Left lung (tissue), 14 donors: ENCODE measurements at places on chromosomes 12 and 14. TPM values are rescaled to one million over a fixed set of nuclear protein-coding genes. Genes with fewer than 3 reads are reported as not detected.

DNA sequence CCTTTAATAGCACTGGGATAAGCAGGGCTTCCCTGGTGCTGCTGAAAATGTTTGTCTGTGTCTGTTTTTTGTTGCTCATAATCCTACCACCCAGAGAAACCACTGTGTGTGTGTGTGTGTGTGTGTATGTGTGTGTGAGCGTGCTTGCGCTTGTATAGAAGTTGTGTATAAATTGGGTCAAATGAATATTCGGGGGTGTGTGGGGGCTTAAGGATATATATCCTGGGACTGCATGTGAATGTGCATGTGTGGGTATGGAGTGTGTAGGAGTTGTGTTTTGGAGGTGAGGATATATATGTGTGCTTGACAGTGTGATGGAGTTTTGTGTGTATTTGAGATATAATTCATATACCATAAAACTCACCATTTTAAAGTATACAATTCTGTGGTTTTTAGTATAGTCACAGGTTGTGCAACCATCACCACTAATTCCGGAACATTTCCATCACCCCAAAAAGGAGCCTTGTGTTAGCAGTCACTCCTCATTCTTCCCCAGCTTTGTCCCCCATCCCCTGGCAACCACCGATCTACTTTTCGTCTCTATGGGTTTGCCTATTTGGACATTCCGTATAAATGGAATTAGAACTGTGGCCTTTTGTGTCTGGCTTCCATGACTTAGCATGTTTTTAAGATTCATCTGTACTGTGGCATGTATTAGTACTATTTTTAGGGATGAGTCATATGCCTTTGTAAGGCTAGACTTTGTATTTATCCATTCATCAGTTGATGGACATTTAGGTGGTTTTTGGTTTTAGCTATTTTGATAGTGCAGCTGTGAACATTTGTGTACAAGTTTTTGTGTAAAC lies 25.6 kb downstream of the TCTN1 start:
- DNase-seq: no peak

- no peak for DNase-seq
Measured at GRCh38 chr12:25806271-25806670, 152.2 kb upstream of the RASSF8 start.

GRCh38 chr14:63709589-63709988 lies 18.3 kb downstream of the SGPP1 start:
- DNase-seq: no peak

DNA sequence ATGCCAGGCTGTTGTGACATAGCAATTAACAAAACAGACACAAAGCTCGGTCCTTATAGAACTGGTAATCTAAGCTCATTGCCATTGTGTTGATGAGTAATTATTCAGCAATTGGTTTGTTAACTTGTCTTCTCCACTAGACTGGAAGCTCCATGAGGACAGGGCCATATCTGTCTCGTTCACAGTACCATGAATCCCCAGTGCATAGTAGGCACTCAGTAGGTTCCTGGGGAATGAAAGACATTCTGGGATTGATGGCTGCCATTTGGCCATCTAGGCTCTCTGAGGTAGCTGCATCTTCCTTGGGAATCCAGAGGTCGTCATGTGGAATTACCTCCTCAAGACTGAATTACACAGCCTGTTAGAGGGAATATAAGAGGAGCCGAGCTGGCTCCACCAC lies 177.3 kb downstream of the CHST11 start:
- DNase-seq: no peak

DNA sequence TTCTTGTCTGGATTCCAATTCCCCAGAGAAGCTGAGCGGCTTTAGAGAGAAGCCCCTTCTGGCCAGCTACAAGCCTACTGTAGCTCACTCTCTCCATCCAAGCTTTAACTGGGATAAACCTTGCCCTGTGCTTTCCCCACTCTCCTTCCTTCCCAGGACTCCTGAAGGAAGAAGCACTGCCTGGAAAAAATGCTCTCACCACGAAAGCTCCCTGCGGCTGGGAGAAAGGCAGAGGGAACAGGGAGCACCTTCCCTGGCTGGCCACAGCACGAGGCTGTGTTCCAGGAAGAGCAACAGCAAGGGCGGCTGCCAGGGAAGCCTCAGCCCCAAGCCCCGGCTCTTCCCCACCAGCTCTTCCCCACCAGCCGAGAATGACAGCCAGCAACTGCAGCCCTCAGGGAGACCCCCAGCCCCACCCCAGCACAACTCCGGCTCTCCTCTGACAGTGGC lies 40.8 kb upstream of the PNMA1 start:
- no peak for DNase-seq

Gene CACNB3
- 40.4 TPM for polyA plus RNA-seq

Gene SLC17A8
- polyA plus RNA-seq: 2.2 TPM

Gene RFLNA
- 3.1 TPM for polyA plus RNA-seq
